Left colon (tissue), 2 donors: ENCODE measurements at places on chromosomes 16 and 17. TPM values are rescaled to one million over a fixed set of nuclear protein-coding genes. Genes with fewer than 3 reads are reported as not detected.

Gene AATK
- total RNA-seq, result 37.0 TPM

Gene FZD2
- 1.6 TPM for total RNA-seq

Gene SGCA
- 4.7 TPM for total RNA-seq

Gene ANKFN1
- total RNA-seq, result 0.37 TPM

Gene WWP2
- total RNA-seq, result 102 TPM

Gene CCL8
- total RNA-seq, result not detected

Gene PIK3R6
- total RNA-seq, result 0.27 TPM

Gene FOXO3B
- 1.5 TPM for total RNA-seq

Gene C16orf54
- total RNA-seq, result 1.6 TPM

Gene CA7
- 205 TPM for total RNA-seq

Gene MT3
- total RNA-seq, result 1.8 TPM

DNA sequence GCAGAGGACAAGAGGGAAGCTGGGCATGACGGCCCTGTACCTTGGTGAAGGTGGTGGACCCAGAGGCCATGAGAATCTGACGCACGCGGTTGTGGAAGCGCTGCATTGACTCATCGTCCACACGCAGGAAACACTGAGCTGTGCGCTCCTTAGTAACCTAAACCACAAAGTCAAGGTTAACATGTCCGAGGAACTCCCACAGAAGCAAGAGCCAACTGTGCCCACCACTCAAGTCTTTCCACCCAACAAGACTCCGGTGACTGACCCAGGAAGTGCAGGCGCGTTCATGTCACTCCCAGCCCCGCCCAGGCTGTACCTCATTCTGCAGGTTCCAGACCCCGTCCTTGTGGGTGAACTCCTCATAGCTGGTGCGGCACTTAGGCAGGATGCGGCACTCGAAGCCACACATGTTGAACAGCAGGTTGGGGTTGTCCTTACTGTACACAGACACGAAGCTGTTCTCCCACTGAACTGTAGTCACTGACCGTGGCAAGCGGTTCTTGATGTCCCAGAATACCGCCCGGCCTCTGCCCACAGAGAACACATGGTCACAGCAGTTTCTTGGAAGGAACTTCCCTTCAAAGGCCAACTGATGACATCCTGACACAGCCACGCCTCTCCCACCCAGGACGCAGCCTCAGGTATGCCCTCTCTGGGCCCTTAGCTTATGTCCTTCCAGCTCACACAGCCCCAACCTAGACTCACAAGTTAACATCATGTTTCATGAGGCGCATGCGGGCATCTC is 11.5 kb downstream of the PRPF8 start:
- no peak for DNase-seq

- DNase-seq, result peak; percentile 59
Observed at GRCh38 chr16:4373909-4374742, 2.5 kb downstream of the VASN start.

DNA sequence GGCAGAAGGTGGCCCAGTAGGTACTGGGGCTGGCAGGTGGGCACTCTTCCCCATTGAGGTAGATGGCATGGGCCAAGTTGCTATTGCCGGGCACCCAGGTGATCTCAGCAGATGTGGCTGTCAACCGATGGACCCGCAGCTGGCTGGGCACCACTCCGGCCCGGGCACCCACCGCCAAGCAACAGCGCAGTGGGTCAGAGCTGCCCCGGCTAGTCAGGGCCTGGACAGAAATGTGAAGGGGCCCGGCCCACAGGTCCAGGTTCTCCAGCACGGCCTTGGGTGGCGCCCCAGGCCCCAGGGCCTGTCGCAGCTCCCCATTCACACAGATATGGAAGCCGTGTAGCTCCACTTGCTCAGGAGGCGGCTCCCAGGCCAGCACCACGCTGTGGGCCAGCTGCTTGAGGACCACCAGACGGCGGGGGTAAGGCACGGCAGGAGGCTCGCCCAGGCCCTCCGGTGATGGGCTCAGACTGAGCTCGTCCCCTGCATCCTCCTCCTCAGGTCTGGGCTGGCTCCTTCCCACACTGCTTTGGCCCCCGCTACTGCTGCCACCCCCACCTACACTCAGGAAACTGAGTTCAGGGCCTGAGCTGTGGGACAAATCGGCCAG is 16.5 kb downstream of the TSPOAP1 start:
- no peak for DNase-seq

- DNase-seq, result no peak
Observed at GRCh38 chr17:55090079-55090492, 121.5 kb downstream of the STXBP4 start.

DNA sequence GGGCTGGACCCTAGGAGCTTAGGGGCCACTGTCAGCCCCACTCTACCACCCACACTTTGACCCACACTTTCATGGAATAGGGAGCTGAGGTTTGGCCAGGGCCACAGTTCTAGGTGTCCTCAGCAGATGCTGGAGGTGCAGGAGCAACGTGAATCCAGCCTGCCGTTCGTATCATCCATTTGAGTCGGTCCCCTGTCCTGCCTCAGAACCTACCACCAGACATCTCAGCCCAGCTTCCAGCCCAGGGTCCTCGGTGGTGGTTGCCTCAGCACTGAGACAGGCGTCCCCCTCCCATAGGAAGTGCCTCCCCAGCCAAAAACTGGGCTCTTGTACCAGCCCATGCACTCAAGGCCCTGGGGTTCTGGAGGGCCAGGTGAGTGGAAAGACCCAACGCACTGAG is 359 bp upstream of the ITGAE start:
- DNase-seq, result no peak

DNA sequence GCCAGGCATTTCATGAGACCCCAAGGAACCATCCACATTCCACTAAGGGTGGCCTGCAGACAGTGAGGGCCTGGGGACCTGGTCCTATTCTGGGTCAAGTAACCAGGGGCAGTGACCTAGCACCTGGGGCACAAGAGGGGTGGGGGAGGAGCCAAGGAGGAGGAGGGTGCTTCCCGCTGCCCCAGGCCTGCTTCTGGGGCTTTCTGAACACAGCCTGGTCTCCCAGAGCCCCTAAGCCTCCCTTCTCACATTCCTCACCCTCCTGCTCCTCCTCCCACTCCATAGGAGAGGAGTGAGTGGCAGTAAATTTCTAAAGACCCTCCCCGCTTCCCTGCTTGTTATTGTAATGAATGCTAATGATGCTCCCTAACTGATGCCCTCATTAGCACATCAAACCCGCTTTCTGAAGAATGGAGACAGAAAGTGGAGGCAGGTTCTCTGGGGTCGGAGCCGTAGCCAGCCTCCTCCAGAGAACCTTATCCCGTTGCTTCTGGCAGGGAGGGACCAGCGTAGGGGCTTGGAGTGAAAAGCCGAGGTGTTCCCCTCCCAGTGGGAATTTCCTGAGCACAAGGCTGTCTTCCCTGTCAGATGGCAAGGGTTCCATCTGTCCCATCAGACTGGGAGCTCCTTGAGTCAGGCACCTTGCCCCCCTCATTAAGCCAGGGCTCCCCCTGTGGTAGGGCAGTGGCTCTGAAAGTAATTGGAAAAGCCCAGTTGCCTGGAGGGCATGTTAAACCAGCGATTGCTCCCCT is 3.7 kb upstream of the SRCIN1 start:
- DNase-seq, result no peak

GRCh38 chr16:23781176-23781575 is 26.4 kb downstream of the CHP2 start:
- no peak for DNase-seq

- no peak for DNase-seq
Observed at GRCh38 chr16:28003923-28004322, 59.6 kb downstream of the GSG1L start.

DNA sequence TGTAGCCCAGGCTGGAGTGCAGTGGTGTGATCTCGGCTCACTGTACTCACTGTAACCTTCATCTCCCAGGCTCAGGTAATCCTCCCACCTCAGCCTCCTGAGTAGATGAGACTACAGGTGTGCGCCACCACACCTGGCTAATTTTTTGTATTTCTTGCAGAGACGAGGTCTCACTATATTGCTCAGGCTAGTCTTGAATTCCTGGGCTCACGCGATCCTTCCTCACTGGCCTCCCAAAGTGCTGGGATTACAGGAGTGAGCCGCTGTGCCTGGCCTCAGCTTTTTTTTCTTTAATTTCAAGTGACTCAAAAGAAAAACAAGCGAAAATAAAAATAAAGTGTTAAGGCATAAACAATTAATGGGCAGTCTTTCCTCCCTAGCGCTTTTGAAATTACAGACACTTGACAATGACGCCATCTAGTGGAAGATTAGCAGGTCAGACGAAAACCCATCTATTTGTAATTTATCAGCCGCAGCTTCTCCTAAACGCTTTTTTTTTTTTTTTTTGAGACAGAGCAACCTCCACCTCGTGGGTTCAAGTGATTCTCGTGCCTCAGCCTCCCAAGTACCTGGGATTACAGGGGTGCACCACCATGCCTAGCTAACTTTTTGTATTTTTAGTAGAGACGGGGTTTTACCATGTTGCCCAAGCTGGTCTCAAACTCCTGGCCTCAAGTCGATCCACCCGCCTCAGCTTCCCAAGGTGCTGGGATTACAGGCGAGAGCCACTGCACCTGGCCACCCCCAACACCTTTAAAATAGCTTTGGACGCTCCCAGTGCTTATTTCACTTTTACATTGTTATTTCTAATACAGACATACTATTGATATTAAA is 28.1 kb upstream of the PECAM1 start:
- DNase-seq, result no peak

DNA sequence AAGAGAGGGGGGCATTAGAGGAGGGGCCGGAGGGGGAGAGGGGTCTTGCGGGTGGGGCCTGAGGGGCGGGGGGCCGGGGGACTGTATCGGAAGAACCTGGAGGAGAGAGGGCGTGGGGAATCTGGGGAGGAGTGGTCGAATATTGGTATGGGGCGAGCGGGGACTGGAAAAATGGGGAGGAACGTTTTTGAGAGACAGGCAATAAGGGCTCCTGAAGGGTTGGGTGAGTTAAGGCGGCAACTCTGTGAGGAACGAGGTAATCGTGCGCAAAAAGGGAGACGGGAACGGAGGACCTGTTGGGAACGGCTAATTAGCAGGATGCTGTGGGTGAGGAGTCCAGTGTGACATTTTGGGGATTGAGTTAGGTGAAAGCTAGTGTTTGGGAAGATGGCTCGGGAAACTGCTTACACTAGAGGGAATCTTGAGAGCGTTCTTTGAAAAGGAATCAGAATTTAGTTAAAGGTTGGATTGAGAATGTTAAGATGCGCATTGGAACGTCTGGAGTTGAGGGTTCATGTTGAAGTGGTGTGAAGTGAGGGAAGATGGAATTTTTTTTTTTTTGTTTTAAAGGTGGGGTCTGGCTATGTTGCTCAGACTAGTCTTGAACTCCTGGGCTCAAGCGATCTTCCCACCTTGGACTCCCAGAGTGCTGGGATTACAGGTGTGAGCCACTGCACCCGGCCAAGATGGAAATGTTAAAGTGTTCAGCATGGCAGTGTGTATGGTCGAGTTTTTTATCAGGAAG is 662 bp downstream of the WIPF2 start:
- DNase-seq, result peak; percentile 36

GRCh38 chr17:45739786-45740185 is 44.3 kb upstream of the CRHR1 start:
- no peak for DNase-seq

DNA sequence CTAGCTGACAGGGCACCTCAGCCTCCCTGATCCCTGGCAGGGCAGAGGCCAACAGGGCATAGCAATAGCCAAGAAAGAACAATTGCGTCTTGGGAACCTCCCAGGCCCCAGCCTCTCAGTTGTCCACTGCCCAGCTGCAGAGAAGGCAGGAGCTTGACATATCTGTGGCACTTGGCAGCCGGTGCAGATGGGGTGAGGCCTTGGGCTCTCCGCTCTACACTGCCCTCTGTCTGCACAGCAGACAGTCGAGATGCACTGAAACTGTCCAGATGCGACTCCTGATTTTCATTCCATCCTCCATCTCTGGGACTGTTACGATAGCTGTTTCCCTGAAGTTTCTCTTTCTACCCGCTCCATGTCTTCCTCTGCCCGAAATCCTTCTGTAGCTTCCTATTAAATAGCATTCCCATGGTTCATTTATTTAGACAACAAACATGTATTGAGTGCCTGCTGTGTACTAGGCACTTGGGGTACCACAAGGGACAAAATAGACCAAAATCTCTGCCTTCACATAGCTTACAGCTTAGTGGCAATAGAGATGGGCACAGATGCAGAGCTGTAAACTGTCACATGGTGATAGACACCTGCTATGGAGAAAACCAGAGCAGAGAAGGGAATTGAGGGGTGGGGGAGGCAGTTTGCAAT is 3.3 kb downstream of the POLR3E start:
- DNase-seq, result peak; percentile 75

DNA sequence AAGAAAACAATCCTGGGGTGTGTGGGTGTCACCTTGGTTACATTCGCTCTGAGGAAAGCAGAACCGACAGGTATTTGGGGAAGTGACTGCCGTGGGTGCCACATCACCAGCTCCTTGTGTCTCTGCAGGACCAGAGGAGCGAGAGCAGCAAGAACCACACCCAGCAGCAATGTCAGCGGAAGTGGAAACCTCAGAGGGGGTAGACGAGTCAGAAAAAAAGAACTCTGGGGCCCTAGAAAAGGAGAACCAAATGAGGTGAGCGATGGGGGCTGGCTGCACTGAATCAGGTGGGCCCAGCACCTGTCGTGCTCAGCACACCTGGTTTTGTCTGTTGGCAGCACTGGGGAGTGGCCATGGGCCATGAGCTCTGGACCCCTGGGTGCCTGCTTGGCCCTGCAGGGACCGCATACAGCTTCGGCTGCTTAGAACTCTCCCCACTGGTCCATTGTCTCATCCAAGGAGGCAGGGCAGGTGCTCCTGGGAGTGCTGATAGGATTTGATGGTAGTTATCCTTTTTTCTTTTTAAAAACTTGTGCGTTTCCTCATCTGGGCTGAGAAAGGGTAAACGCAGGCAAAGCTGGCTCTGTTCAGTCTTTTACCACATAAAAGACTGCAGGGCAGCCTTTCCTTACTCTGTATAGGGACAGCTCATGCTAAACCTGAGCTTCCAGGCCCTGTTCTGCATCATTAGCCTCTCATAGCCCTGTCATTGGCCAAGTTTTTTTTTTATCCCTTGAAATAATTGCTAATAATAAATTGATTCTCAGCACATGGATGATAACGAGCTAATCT is 29.4 kb downstream of the HMOX2 start:
- DNase-seq, result peak; percentile 62

DNA sequence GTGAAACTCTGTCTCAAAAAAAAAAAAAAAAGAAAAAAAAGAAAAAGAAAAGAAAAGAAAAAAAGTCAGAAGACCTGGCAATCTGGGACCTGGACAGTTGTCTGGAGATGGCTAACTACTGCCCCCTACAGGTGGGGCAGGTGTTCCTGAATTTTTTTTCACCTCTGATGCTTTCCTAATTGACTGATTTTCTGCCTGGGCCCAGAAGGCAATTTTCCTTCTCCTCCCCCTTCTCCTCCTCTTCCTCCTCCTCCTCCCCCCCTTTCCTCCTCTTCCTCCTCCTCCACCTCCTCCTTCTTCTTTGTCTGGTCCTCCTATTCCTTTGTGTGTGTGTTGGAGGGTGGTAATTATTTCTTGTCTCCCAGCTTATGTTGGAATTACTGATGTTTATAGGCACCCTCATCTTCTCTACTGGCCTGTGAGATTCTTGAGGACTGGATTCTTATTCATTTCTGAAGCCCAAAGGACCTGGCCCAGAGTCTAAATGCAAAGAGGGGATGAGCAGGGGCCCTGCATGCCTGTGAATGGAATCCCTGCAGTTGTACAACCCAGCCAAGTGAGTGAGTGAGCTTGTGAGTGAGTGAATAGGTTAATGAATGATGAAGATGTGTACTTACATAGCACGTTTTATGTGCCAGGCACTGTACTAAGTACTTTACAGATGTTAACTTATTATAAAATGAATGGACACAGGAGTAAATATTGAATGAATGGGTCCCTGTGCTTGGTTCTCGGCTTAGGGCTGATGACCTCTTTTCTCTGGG is 26.9 kb downstream of the IRX5 start:
- DNase-seq, result peak; percentile 43
